ENCODE measurements at places on chromosomes 11 and 22. TPM values are rescaled to one million over a fixed set of nuclear protein-coding genes. Genes with fewer than 3 reads are reported as not detected.

Gene THAP7
- total RNA-seq, result 41.8 TPM

Gene EXT2
- 201 TPM for total RNA-seq

DNA sequence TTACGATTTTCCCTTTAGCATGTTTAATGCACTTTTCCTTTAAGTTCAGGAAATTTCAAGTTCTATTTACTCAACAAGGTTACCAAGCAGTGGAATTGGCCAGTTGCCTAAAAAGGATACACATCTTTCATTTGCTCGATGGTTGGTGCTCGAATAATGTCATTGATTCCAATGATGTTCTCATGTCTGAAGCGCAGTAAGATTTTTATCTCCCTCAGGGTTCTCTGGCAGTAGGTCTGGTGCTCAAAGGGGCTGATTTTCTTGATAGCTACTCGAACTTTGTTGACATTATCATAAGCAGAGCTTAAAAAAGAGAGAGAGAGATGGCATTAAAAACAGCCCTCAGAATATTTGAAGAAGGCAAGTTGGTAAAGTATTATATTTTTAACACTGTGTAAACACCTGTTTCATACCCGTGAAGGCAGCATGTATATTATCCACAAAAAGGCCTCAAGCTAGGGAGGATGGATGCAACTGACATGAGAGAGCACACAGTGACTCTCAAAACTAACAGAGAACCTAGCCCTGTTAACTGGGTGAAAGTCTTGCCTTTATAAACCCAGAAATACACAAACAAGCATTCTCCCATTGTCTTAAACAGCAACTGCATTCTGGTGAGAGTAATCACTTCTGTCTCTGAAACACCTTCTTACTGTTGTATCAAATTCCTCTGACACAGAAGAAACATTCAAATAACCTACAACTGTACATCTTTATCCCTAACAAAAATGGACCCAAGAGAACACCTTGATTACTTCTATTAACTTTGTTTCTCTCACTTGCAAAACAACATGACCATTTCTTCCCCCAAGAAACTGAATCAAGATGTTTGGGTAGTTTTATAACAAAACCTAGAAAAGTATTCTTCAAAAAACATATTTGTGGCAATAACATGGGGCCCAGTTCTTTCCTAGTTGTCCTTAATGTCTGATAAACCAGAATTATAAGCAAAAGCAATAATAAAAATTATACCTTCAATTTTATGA lies 59.6 kb downstream of the MAPK1 start:
- no peak for DNase-seq

DNA sequence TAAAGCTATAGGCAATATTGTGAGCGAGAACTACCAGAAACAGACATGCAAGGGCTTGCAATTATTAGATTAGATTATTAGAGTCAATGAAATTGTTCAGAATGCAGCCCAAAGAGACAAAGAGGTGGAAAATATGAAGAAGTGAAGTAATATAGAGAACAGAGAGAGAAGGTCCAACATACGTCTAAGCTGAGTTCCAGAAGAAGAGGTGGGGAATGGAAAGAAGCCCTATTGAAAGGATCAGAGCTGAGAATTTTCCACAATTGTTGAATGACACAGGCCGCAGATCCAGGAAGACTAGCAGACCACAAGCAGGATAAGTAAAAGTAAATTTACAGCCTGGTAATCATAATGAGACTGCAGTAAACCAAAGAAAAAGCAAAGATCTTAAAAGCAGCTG lies 93.2 kb downstream of the EXT2 start:
- no peak for DNase-seq

DNA sequence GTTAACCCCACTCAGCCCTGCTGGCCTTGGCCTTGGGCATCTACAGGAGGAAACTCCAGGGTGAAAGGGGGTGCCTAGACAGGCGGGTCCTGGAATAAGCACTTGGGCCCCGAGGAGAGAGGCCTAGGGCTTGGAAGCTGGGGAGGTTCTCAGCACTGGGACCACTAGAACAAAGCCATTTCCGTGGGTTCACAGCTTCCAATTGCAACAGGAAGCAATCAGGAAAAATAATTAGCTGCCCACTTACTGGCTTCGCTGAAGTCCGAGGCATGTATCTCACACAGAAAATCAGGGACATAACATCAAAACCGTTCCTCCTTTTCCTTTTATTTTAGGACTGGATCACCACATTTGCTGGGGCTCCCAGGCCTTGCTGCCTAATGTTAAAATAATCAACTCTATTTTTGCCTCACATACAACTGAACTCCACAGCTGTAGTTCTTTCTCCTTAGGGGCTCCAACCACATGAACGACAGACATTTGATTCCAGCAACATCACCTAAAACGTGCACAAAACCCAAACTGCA lies 161.1 kb upstream of the GRK3 start:
- DNase-seq, result no peak

DNA sequence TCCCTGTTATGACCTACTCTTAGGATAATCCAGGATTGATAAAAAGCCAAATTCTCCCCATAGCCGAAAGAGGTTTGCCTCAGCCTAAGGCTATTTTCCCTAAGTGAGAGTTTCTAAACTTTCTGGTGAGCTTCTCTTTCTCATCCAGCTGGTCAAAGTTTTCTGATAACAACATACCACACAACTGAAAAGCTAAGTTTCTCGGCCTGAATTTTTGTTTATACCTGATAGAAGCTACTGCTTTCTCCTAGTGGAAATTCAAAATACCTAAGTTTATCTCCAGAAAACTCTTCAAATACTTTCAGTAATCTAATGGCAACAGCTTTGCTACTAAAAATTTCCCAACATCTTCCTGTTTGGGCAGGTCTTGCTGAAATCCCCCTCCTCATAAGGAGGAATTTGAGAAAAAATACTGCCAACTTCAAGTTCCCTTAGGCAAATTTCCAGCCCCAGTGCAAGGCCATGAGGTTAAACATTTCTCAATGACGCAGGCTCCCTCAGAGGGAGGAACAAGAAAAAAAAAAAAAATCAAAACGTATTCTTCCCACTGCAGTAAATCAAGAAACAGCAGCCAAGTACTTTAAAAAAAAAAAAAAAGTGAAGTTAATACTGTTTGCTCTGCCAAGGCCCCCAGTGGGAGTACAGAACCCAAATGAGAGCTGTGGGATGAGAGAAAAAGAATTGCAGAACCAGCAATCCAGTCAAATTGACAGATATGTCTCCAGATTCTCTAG lies 127.0 kb downstream of the MRTFA start:
- peak; percentile 78 for DNase-seq

DNA sequence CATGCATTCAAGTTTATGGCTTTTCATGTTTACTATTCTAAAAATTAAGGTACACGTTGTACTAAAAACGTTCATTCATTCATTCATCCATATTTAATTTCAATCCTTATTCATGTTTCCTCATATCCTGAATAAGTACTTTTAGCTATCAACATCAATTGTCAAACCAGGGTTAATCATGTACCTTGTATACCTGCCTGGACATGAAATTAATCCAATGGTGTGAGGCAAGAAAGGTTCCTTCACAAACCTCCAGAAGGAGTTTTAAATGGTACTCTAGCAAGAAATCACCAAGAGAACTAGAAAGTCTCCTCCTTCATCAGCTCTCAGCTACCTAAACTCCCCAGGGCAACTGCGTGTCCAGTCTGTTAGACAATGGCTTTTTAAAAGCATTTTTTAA lies 33.4 kb downstream of the TMEM123 start:
- no peak for DNase-seq

DNA sequence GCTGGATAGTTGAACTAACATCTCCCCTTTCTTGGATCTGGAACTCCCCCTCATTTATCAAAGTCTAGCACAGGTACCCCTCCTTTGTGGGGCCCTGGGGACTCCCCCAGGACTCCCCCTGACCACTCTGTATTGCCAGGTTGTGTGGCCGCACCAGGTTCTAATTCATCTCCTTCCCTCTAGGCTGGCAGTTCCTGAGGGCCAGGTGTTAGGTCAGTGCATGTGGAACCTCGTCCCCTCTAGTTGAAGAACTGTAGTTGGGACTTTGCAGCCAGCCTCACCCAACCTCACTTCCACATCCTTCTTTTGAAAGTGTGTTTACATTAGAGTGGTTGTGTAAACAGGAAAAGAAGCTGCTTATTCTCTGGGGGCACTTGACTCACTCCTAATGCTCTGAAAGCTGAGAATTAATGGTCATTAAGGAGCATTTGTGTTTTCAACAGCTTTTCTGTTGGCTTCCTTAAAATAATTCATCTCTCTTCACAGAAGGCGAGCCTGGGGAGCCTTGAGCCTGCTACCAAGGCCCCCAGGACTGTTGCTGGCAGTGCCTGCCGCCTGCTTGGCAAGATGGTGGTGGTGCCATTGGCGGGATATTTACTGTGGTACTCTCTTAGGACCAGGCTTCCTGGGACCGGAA lies 11.8 kb downstream of the UPB1 start:
- peak; percentile 79 for DNase-seq

GRCh38 chr11:109421981-109422869 lies at the start of gene C11orf87:
C11orf87 (plus strand) TSS chr11:109422190; CDS start chr11:109423634, 1,444 bp downstream.
- no peak for DNase-seq

DNA sequence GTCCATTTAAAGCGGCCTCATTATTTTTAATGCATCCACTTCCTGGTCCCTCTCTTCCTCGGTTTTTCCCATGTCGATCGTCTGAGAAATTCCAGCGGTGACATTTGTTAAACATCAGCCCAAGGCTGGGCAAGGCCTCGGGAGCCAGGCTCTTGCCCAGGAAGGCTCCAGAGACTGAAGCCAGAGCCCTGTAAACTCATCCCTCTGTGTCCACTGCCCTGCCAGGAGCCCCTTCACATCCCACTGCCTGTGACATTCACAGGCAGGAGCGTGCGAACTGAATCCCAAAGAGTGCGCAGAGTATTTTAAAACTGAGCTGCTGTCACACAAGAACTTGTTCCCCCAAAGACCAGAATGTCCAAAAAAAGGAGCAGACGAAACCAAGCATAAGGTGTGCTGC lies 56.5 kb upstream of the ANO1 start:
- DNase-seq, result no peak

DNA sequence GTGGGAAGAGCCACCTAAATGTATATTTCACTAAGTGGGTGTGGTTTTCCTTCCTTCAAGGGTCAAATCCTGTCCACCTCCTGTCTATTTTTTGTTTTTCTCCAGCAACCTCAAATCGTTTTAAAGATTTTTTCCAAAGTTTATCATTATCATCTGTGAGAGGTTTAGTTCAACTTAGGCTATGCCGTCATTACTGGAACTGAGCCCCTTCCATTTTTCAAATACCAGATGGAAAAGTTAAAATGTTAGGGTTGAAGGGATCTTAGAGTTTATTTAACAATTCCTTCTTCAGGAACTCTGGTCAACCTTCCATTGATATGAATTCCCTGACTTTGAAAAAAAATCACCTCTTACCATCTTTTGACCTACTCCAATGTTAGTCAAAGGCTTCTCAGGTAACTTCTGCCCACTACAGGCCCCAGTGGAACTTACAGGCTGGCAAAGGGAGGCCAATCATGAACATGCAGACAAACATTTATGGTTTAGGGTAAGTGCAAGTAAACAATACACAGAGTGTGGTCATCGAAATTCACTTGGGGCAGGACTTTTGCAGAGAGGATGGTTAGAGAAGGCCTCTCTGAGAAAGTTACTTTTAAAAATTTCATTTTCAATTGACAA lies 45.2 kb downstream of the SYN3 start:
- peak; percentile 22 for DNase-seq

- DNase-seq, result no peak
Measured at GRCh38 chr11:13003736-13004493, 5.2 kb upstream of the RASSF10 start.

DNA sequence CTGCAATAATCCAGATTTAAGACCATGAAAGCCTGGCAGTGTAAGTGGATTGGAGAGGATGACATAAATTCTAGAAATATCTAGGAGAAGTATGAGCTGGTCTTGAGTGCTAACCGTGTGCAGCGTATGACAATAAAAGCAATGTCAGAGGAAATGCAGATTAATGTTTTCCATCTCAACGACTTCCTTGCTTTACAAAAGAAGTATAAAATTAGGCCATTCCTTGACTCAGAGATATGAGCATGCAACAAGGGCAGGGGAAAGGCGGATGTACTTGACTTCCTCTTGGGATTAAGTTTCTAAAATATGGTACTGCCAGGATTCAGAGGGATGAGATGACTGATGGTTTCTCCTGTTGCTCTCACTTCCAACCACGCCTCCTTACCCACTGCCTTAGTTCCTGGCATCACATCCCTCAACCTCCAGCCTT lies 32.3 kb downstream of the ADAMTS15 start:
- no peak for DNase-seq

- no peak for DNase-seq
Measured at GRCh38 chr11:72681226-72682153, 7.3 kb upstream of the PDE2A start.

DNA sequence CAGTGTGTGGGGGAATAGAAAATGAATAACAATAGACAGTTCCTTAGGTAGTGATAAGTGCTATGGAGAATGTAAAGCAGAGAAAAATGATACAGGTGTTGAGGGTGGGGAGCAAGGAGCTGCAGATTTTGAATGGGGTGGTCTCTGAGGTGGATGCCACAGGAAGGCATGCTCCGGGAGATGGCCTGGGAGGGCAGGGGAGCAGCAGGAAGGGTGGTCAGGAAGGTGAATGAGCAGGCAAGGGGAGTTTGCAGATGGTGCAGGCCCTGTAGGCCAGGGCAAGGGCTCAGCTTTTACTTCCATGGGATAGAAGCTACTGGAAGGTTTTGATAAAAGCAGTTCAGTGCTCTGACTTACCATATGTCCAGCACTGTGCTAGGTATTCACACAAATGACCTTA lies 44.8 kb downstream of the FDX1 start:
- DNase-seq, result no peak

GRCh38 chr22:36141481-36141880 lies 19.1 kb downstream of the APOL3 start:
- DNase-seq, result no peak

DNA sequence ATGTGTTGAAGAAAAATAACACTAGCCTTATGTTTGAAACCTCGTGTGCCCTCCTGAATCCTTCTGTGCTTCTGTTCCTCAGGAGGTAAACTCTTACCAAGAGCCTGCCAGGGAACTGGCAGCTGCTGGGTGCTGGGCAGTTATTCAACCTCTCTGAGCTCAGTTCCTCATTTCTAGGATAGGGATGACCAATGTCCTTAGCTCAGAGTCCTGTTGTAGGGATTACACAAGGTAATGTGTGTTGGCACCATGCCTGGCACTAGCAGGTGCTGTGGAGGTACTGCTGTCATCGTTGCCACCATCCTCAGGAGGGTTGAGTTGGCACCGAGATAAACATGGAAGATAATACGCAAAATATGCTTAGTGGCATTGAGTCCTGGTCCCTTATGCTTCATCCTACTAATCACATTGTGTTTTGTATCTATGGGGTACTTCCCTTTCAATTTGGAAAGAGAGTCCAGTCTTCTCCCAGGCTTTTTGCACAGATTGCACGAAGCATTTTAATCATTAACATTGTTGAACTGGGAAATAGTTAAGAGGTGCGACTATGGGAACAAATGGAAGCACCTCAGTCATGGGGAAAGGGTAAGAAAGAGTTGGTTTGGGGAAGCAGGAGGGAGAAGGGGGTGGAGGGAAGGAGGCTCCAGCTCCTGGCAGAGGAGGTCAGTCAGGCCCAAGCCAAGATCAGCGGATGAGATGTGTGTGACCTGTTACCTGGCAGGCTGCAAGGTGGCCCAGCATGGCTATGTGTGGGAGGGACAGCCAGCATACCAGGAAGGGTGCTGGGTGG lies 56.7 kb downstream of the CABIN1 start:
- DNase-seq, result no peak

- no peak for DNase-seq
Measured at GRCh38 chr11:72738199-72739141, 13.7 kb downstream of the ARAP1 start.

Measured in H4 (cell line).